ENCODE measurements at places on chromosomes 7 and 10.

GRCh38 chr7:94396596-94396995 lies 1.9 kb downstream of the COL1A2 start:
- DNase-seq, result no peak

GRCh38 chr7:106285051-106285854 lies 470 bp upstream of the NAMPT start:
- DNase-seq, result peak; percentile 99

DNA sequence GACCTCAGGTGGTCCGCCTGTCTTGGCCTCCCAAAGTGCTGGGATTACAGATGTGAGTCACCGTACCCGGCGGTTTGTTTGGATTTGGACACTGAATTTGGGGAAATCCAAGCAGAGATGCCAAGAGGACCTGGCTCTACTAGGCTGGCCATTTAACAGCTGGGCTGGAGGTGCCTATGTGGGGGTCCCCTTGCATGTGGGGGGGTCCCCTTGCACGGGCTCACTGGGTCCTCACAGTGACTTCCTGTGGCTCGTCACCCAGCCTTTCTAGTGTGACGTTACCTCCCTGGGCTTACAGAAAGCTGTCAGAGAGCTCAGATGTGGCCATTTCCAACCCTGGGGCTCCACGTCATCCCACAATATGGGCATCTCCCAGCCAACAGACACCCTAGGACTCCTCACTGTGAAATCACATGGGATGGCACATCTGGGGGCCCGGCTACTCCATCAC lies 49.3 kb upstream of the GNA12 start:
- no peak for DNase-seq

DNA sequence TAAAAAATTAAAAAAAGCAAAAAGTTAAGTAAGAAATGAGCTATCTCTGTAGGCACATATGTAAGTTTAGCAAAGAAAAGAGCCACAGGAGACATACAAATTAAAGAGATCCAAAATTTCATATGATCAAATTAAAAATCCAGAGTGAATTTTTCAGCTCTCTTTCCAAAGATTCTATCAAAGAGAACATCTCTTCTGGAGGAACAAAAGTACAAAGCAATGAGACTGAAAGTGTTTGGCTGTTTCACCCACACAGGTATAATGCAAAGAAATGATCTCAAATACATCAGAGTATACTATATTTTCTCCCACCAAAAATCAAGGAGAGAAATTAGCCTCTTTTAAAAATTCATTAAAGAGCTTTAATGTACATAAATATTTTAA lies 74.8 kb upstream of the ASAH2 start:
- DNase-seq, result no peak

GRCh38 chr7:50352282-50352681 lies 47.8 kb downstream of the IKZF1 start:
- DNase-seq, result peak; percentile 94

GRCh38 chr7:51774178-51774577 lies 457.6 kb upstream of the COBL start:
- DNase-seq, result no peak

GRCh38 chr10:94409021-94409657 lies 6.8 kb downstream of the TBC1D12 start:
- DNase-seq, result no peak

- no peak for DNase-seq
Measured at GRCh38 chr7:9978106-9979064, 995.3 kb upstream of the PHF14 start.

DNA sequence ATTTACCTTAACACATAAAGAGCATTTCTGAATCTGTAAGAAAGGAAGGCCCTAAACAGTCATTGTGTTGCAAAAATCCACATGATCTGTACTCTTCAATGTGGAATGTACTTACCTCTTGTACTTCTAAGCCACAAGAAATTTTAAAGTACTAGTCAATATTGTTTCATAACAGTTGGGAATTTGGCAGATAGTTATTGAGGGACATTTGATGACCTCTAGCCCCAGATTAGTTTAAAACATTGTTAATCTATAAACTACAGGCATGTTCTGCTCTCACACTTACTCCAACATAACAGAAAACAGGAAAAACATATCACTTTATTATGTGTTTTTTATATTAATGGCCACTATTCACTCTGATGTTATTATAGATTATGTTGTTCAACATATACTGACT lies 985.7 kb upstream of the LRRTM3 start:
- no peak for DNase-seq

DNA sequence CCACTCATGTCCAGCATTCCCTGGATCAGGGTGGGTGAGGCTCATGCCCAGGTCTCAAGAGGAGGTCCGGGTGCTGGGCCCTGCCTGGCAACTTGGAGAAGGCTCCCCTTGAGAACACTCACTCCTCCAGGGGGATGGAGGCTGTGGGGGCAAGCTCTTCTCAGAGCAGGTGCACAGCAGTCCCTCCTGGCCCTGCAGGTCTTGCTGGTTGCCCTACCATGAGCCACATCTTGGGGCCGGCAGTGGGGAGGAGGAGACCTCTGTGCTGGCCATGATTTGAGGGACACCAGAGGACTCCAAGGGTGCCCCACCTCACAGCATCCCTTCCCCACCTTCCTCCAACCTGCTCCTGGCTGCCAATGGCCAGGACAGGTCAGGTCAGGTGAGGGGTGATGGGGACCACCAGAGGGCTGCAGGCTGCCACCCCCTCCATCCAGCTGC lies 87.4 kb upstream of the RET start:
- DNase-seq, result no peak

- peak; percentile 47 for DNase-seq
Measured at GRCh38 chr10:6669269-6669859, 89.3 kb upstream of the PRKCQ start.

- DNase-seq, result no peak
Measured at GRCh38 chr10:101228153-101228965, 904 bp downstream of the LBX1 start.

- peak; percentile 51 for DNase-seq
Measured at GRCh38 chr10:102546606-102547320, 43.0 kb downstream of the SUFU start.

GRCh38 chr10:119608316-119609155 lies 11.8 kb upstream of the TIAL1 start:
- DNase-seq, result peak; percentile 42

- DNase-seq, result no peak
Measured at GRCh38 chr10:28463676-28464395, 69.1 kb upstream of the WAC start.

GRCh38 chr10:31693491-31693890 lies 235.1 kb downstream of the ARHGAP12 start:
- peak; percentile 50 for DNase-seq

DNA sequence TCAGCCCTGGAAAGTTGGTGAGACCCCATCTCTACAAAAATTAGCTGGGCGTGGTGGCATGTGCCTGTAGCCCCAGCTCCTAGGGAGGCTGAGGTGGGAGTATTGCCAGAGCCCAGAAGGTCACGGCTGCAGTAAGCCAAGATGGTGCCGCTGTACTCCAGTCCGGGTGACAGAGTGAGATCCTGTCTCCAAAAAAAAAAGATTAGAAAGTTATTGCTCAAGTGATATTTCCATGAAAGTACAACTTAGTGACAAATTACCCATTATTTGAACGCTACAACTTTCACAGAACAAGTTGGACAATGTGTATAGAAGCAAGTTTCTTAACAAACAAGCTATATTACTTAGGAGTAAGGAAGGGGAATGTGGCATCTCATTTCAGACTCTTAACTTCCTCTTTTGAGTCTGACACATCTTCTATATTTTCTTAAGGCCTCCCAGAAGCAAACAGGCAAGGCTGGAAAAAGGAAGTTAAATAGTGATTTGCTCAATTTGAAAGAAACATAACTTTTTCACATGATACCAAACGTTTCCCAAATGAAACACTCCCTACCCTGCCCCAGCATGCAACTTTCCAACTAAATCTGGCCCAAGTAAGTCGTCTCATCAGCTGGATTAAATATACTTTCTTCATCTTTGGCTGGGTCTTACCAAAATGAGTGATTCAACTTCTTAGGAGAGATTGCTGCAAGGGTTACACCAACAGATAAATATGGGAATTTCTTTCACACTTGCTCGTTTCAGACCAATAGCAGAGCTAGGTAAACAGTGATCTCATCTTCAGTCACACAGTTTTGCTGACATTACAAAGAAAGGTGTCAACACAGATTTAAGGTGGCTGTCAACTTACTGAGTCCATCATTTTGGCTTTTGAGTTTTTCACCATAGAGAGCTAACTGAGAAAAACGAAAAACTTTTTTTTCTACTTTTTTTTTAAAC lies 66.3 kb upstream of the KLF6 start:
- peak; percentile 97 for DNase-seq

GRCh38 chr7:99165816-99166215 lies 21.9 kb upstream of the SMURF1 start:
- DNase-seq, result no peak

- DNase-seq, result no peak
Measured at GRCh38 chr10:62460393-62460792, 86.2 kb downstream of the ZNF365 start.

DNA sequence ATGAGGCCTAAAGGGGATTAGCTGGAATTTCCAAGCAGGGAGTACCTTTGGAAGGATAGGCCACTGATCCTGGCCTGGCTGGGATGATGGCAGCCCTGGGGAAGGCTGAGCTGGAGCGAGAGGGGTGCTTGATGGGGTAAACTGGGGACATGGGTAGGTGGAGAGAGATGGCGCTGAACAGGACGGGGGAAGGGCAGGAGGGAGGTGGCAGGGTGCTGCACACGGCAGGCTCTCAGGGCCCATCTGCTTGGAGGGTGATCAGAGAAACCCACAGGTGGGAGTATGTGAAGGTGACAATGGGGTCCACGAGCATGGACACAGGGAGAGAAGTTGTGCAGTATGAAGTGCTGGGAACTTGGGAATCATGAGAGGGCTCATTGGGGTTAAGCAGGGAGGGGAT lies 10.3 kb downstream of the MAT1A start:
- no peak for DNase-seq

DNA sequence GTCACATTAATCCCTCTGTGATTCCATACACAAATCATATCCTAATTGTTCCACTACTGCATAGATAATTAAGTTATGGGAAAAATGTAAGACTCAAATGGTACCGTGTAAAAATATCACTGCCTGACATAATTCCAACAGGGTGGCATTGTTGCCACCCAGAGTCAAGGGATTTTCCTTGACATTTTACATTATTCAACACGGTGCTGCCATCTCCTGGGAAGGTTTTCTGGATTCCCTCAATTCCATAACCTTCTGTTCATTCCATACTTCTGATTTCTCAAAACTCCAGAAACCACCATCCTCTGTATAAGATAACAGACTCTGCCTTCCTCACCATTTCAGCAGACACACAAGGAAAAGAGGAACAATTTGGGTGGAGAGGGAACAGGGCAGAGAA lies 495.9 kb downstream of the XPNPEP1 start:
- no peak for DNase-seq

Measured in inflammatory macrophage treated with lipopolysaccharide for 4 hours (primary cell).